GM12864 (cell line): ENCODE measurements at places on chromosomes 4 and X.

GRCh38 chr4:180512801-180513475 lies 1730.3 kb upstream of the TENM3 start:
- no peak for DNase-seq

DNA sequence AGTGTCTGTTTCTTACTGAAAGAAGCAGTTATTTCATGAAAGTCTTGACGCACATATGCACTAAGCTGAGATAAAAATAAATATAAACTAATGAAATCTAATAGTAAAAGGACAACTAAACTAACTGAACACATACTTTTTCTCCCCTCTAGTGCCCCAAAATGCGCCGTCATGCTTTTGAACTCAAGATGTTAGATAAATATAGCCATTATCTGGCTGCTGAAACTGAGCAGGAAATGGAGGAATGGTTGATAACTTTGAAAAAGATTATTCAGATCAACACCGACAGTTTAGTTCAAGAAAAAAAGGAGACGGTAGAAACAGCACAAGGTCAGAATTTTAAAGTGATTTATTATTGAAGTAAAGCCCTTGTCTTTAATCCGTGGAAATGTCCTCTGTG lies 70.2 kb downstream of the DOCK11 start:
- no peak for DNase-seq

DNA sequence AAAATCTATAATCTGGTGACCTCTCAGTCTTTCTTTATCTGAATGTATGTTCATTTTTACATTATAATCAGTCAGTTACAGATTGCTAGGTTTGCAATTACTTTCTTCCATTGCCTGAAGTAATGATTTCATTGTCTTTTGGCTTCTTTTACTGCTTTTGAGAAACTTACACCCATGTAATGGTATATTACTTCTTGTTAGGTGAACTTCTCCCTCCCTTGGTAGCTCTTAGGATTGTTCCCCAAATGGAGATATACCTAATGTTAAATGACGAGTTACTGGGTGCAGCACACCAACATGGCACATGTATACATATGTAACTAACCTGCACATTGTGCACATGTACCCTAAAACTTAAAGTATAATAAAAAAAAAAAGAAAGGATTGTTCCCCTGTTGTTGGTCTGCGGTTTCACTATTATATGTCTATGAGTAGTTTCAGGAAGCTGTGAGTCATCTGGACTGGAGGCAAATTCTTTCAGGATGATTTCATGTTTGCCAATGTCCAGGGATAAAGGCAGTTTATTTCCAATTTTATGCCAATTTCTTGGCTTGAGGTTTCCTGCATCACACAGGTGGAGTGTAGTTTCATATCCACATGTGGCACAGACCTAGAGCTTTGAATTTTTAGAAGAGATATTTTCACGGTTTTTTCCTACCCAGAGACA lies 21.8 kb downstream of the SPANXC start:
- DNase-seq: no peak

DNA sequence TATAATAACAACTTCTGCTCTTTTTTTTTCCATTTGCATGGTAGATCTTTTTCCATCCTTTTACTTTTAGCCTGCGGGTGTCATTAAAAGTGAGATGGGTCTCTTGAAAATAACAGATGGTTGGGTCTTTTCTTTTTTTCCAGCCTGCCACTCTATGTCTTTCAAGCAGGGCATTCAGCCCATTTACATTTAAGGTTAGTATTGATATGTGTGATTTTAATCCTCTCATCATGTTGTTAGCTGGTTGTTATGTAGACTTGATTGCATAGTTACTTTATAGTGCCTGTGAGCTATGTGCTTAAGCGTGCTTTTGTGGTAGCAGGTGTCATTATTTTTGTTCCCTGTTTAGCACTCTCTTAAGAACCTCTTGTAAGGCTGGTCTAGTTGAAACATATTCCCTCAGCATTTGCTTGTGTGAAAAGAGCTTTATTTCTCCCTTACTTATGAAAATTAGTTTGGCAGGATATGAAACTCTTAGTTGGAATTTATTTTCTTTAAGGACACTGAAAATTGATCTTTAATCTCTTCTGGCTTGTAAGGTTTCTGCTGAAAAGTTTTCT lies 326.1 kb downstream of the SH3BGRL start:
- no peak for DNase-seq

DNA sequence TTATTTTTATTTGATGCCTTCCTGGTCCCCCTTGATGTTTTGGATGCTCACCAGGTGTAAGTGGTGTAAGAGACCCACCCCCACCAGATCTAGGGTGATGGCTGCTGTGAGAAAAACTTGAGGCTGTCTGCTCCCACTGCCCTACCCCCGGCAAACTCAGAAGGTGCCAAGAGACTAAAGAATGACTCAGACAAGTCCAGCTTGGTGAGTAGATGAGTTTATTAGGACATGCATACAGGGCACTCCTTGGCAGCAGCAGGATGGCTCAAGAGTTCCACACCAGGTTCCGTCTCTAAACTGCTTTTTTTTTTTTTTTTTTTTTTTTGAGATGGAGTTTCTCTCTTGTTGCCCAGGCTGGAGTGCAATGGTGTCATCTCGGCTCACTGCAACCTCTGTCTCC lies 84.0 kb upstream of the HPF1 start:
- DNase-seq: no peak

DNA sequence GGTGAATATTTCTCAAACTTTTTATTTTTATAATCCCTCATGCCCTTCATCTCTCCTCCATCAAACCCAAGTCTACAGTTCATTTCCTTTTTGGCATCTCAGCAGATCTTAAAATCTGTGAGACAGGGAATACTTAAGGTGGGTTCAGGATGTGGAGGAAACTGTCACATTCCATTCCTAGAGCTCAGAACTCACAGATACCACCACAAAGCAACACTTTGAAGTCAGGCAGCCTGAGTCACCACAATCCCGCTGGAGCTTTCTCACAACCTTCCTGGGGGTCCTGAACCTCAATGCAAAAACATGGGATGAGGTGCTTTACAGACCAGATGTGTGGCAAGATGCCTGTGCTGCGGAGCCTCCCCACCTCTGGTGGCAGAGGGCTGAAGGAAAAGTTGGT lies 63.2 kb downstream of the HHIP start:
- DNase-seq: no peak

DNA sequence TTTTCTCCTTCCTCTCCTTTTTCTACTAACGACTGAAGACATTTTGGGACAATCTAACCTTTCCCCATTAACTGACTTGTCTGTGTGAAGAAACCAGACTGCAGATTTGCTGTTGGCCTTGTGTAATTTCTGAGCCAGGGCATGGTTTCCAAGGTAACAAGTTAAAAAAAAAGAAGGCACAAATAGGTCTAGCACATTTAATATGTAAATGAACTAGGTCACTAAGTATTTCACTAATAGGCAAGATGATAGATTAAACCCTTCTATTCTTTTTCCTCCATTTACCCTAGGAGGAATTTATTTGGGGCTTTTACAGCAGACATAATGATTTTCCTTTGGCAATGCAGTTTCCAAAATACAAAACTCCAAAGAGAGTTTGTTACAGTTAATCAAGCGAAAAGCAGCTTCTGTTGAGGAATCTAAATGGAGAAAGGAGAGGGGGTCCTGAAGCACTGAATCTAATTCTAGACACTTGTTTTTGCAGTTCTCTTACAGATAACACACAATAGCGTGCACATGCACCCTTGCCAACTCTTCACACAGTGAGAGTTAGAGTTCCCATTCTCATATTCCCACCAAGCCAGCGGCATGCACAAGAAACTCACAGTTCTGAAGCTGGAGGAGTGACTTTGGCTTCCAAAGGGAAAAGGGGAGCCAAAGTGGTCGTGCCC lies 72.0 kb downstream of the TSPAN5 start:
- DNase-seq: no peak

- no peak for DNase-seq
Observed at GRCh38 chr4:174444390-174444789, 77.9 kb downstream of the HPGD start.

DNA sequence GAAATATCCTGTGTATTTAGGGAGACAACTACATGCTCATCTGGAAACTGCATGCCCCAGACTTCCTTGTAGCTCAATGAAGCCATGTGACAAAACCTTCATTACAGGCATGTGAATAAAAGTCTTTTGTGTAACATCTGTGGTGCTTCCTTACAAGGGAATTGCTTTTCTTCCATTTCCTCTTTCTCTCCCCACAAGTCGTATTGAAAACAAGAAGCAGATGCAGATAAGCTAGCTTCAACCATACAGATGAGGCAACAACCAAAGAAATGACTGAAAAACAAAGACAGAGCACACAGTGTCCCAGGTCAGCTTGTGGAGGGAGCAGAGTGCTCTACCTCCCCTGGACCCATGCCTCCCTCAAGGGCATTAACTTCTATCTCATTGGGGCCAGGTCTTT lies 115.8 kb upstream of the INPP4B start:
- DNase-seq: no peak

DNA sequence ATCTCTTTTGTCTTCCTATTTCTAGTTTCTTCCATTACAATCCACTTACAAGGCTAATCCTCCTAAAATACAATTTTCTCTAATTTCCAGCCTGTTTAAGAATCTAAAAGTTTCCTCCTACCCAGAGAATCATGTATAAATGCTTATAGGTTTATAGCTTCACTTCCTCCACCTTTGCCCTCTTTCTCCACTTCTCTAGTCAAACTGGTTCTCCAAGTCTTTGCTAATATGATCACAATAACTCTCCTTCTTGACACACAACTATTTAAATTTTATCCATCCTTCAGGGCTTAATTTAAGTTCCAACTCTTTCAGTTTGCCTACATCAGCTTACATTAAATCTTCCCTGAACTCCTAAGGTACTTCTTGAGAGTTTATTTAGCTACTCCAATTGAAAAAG lies 69.2 kb downstream of the RPS6KA6 start:
- no peak for DNase-seq

GRCh38 chr4:4461850-4462249 lies 74.9 kb downstream of the NSG1 start:
- no peak for DNase-seq

DNA sequence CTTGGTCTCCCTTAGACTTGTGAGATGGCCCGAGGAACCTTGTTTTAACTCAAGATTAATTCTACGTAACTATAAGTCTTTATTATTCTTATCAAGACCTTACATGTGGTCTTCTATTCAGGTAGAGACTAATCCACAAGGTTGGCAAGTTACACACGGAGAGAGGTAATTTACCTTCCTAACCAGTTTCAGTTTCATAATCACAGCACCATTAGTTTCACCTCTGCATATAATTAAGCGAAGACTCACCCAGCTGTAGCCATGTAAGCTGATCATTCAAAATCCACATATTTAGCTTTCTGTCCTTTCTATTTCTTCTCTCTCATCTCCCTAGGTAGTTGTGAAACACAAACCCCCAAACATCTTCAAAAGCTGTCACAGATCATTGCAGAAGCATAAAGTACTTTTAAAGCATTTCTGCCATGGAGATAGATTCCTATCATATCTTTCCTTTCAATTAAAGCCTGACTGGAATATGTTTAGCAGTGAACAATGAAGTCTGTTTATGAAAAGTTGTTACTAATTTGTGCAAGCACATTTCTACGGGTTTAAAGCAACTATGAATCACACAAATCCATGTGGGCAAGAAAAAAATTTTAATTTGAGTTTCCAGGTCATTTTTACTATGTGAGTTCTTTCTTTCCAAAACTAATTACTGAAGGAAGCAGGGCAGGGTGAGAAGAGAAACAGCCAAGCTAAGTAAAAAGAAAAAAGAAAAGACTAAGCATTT lies 78.5 kb downstream of the BTC start:
- no peak for DNase-seq
